Activated CD4-positive, alpha-beta T cell treated with anti-CD3 and anti-CD28 coated beads, Interleukin-2, amount 10 ng/mL, durations not matched to agents 7 days and 5 days (primary cell): ENCODE measurements at places on chromosomes 16 and 17. TPM values are rescaled to one million over a fixed set of nuclear protein-coding genes. Genes with fewer than 3 reads are reported as not detected.

Gene DRC3
- 0.06 TPM for total RNA-seq

DNA sequence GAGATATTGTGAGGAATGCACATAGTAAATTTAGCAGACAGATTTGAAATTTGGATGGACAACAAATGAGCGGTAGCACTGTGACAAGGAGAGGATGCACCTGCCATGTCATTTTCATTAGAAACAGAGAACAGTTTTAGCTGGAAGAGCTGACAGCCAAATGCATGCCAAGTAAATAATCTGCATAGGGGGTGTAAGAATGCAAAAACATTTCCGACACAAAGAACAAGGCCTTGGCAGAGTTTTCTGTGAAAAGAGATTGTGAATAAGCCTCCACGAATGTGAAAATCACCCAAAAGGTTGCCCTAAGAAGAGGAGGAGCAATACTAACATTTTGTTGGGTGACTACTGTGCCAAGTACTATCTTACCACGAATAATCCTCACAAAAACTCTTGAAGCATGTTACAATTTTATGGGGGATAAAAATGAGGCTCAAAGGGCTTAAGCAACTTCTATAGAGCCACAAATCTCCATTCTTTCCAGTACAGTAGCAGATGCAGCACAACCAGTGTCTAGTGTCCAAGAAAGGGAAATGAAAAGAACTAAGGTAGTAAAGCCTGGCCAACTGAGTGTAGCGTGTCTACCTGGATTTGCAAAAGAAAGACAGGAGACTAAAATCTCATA is 28.3 kb downstream of the TMEM100 start:
- DNase-seq = no peak

GRCh38 chr17:4719146-4719545 is 8.7 kb downstream of the ARRB2 start:
- no peak for DNase-seq

Gene MT3
- 3.8 TPM for total RNA-seq

DNA sequence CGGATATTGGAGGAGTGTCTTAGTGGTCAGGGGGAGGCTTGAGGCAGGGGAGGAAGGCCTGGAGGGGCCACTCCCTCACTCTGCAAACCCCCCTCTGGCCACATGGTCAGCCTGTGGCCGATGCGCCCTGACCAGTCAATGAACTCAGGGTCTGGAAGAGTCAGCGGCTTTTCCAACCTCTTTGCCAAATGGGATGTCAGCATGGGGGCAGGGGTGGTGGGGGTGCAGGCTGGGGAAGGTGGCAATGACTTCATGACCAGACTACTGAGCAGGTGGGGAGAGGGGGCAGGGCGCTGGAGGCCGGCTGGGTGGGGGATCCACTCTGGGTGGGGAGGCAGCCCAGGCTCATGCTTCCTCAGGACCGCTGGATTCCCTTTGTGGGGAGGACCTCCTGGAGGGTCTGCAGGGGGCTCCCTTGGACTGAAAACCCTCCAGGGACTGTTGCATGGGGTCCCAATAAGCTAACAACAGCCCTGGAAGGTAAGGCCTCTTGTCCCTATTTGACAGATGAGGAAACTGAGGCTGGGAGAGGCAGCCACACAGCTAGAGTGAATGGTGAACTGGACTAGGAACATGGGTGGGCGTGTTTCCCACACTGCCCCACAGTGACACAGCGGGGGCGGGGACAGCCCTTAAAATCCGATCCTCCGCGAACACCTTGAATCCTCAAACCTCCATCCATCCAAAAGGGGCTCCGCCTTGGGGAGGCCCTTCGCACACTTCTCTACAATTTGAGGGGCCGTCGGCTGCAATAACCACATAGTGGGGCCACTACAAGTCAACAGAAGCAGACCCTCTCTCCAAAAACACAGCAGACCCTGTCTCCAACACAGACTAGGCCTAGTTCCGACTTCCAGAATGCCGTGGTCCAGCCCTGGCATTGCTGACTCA is 81.0 kb upstream of the TOB1 start:
- DNase-seq = no peak

GRCh38 chr17:20995873-20996723 is 46.7 kb downstream of the USP22 start:
- no peak for DNase-seq
